BJ (cell line): ENCODE measurements at places on chromosomes 5 and 9. TPM values are rescaled to one million over a fixed set of nuclear protein-coding genes. Genes with fewer than 3 reads are reported as not detected.

Gene ISL1
- 0.82 and 1.2 TPM in 2 replicates for polyA plus RNA-seq

DNA sequence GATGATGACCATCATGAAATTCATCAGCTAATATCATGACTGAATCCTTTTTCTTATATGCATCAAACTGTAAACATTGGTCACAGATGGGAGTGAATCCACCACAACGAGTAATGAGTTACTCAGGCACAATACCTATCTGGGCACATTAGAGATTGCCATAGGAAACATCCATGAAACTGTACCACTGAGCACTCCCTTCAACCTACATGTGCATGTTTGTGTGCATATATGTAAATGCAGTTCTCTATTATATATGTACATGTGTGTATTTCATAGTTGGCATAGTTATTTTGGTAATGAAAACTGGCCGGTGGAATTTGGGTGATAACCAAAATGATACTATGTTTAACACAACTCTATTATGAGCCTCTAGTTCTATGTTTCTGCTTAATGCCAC lies 387.3 kb upstream of the ARRDC3 start:
- no peak for DNase-seq

Gene FAXDC2
- 10.7 and 13.6 TPM in 2 replicates for polyA plus RNA-seq

- DNase-seq, result peak; percentile 79
These were observed 71.6 kb upstream of the XPA start for GRCh38 chr9:97768746-97769145.

DNA sequence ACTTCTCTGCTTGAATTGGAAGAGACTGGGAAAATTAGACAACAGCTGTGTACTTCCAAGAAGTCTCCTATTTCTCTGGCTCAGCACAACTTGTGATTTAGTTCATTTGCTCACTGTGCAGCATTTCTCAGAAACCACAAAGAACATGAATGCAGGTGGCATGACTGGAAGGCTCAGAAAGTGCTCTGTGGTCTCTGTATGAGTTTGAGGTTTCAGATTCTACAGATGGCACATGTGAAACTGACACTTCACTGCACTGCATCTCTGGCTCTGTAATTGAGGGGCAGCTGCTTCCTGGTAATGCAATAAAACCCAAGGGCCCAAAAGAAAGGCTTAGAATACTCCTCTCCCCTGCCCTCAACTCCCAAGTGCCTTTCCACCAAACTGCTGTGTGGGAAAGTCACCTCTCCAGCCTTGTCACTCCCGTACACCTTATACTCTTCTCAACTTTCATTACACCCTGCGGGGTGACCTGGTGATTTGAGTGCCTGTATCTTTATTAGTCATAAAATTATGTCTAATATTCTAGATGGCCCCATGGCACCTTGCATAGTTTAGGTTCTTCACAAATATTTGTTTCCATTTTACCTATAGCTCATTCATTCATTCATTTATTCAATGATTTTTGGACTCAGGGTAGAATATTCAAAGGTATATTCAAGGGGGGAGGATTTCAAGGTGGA lies 82.5 kb downstream of the ESM1 start:
- DNase-seq, result no peak

Gene C9orf153
- 0.09 TPM in 1 of 2 replicates, not detected in the other for polyA plus RNA-seq

Gene TPPP
- 0.07 and 0.09 TPM in 2 replicates for polyA plus RNA-seq

Gene SCGB3A1
- polyA plus RNA-seq, result not detected in 2 replicates

Gene FRRS1L
- polyA plus RNA-seq, result 0.04 and 0.20 TPM in 2 replicates

DNA sequence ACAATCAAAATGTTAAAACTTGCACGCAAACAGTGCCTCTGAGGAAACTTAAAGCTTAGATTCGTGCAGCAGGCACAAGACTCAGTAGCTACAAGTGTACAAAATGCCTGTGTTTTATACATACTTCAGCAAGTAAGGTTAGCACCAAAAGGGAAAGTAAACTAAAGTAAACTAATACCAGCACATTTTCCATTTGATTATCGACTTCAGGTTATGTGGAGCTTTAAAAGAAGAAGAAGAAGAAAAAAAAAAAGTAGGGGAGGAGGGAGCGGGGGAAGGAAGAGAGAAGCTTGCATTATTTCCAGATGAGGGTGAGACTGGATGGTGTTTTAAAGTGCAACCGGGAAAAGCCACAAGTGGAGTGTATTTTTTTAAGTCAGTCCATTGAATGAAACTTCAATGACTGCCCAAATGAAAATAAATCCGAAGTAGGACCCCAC lies 596 bp upstream of the ADAMTS6 start:
- no peak for DNase-seq

GRCh38 chr5:74510476-74511075 lies 130.0 kb downstream of the ENC1 start:
- no peak for DNase-seq

Gene FGF10
- polyA plus RNA-seq, result not detected in 2 replicates
